LoVo (cell line): ENCODE measurements at places on chromosomes 6 and 20.

DNA sequence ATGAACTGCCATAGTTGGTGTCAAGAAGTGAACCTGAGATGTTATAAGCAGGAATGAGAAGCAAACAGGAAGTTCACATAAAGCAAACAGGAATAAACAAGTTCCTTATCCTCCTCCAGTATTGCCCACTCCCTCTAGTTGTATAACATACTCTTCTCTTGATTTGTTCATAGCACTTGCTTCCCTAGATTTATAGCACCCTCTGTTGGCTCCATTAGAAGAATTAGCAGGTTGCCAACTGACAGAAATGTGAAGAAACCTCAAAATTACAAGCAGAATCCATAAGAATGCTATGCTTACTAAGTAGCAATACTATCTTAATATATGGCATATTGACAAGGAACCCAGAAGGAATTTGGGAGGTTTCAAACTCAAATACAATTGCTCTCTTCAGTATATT is 195.4 kb downstream of the TBX18 start:
- no peak for DNase-seq

- DNase-seq, result no peak
These were observed 41.3 kb upstream of the GMPR start for GRCh38 chr6:16196984-16197546.

GRCh38 chr6:6577735-6578134 is 10.8 kb upstream of the LY86 start:
- DNase-seq, result no peak

GRCh38 chr20:59120491-59120890 is 43.1 kb upstream of the ZNF831 start:
- DNase-seq, result no peak

DNA sequence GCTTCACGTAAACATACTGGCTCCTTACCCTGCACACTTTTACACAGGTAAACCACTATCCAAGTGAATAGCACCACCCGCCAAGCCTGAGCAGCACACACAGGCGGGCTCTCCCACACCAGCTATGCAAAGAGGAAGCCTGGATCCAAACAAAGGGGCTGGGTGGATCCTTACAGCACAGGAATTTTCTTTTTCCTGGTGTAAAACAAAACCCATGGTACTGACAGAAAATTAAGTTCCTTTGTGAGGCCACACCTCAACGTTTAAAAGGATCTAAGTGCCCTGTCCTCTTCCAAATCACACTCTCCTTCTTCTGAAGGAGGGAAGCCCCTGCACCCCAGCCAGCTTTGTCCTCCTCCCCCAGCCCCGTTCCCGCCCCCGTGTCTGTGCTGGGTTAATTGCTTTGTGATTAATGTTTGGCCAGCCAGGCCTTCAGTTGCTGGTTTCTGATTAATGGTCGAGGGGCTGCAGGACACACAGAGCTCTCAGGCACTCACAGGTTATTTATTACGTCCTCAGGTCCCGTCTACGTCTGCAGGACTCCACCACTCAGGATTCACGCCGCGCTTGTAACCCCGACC is 6.1 kb downstream of the DACT2 start:
- DNase-seq, result no peak

GRCh38 chr6:107827541-107827940 is 3.4 kb upstream of the SCML4 start:
- no peak for DNase-seq

DNA sequence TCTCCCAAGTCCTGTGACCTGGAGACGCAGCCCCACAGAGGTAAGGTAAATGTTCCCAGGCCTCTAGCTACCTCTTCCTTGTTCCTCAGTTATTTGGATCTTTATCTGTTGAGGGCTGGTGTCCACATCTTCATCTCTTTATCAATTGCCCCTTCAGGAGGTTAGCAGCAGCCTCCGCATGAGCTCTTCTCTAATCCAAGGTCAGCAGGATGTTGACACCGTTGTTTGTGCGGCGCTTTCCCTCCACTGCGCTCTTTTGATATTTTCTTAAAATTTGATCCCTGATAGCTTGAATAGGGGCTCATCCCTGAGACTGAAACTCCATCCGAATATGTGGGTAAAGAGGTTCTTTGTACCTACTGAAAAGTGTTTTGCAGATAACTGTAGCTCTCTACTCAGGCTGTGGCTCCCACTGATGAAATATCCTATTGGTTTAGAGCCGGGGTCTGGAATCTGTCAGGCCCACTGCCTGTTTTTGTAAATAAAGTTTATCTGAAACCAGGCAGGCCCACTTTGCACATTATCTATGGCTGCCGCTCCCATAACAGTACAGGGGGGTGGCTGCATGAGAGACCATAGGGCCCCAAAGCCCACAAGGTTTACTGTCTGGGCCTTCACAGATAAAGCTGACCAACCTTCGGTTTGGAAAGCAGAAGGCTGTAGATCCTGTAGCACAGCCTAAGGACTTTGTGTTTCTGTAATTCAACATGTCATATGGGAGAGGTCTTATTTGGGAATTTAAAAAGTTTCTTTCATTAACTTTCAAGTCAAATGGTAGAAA is 362.6 kb downstream of the QKI start:
- no peak for DNase-seq

DNA sequence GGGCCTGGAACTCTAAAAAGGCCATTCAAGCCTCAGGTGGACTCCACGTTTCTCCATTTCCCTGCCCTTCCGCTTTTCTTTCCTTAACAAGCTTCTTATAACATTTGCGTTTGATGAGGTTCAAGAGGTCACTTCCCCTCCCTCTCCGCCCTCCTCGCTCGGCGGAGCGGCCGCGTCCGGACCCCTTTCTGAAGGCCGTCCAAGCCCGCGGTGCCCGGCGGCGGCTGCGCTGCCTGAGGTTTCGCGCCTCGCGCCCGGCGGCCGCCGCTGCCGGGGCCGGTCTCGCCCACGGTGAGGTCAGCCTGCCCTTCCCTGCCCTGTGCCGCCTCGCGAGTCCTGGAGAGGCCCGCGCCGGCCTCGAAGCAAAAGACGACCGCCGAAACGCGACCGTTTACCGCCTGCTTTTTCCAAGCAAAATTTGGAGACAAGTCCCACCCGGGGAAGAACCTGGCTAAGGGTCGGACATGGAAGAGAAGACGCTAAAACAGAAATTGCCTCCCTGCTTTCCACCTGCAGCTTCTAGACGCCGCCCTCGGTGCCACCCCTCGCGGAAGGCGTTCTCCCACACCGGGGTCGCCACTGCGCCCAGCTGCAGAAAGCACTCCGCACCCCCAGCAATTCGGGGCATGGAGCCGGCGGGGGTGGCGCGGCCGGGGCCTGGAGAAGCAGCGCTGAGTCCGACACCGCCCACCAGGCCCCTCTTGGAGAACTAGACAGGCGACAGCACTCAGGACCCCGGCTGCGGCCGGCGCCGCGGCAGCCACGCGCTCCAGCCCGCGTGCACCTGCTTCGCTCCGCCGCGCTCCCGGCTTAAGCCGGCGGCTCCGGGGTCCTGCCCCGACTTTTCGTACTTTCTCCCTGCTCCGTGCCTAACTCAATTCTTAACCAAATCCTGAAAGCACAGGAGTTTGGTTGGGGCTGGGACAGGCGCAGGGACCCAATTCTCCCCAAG is 11.0 kb upstream of the FOXF2 start:
- DNase-seq, result no peak

GRCh38 chr20:10853176-10853575 is 179.4 kb upstream of the JAG1 start:
- DNase-seq, result no peak
